ENCODE measurements at places on chromosomes 6 and 20.

DNA sequence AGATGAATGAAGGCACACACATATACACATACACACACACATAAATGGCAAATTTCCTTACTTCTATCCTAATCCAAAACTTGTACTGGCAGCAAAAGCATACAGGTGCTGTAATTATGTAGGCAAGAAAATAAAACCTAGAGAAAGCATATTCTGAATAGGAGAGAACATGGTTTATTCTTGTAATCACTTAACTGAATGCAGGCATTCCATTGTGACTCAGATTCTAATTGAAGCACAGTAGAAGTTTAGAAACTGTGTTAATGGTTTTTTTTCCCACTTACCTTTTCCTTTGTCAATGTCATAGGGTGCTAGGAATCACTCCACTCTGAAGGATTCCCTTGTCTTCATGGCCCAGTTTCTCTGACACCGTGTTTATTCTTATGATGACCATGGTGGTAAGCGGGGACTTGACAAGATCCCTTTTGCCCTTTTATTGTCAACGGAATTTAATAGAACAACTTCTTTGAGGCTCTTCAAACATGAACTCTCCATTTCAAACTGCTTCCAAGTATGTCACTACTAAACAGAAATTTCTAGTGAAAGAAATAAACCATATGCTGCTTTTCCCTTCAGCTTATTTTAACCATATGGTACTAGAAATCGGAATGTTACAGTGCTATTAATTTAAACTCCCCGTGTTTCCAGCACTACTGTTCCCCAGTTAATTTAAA is 164.2 kb downstream of the OGFRL1 start:
- DNase-seq = no peak

GRCh38 chr6:5333658-5334057 is 72.3 kb downstream of the FARS2 start:
- DNase-seq = no peak

- no peak for DNase-seq
Observed at GRCh38 chr6:13180538-13180937, 147.8 kb downstream of the TBC1D7 start.

GRCh38 chr6:159577564-159577963 is 115.5 kb downstream of the SOD2 start:
- no peak for DNase-seq

DNA sequence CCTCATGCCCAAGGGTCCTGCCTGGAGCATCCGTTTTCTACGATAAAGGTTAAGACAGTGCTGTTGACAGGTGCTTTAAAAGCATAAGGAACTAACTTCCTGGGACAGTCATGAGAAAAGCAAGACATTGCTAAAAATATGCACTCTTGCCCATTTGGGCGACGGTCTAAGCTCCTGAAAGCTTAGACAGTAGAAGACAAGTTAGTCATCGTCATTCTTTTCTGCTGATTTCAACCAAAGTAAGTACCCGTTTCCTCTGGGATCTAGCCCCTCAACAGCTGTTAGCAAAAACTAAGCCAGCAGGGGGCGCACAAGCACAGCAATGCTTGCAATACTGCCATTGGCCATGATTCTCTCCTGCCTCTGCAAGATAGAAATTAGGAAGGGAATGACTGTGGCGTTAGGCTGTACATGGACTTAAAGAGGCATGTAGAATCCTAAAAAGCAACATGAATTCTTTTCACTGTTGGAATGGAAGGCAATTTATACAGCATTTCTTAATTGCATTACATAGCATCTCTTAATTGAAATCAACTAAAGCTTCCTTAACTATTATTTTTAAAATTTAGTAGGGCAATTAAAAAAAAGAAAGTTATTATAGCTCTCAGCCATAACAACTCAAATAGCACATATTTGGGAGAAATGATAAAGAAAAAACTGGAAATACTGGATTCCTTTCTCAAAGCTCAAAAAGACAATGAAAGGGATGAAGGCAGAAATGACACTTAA is 147.8 kb upstream of the RALGAPA2 start:
- DNase-seq = peak; percentile 87

- no peak for DNase-seq
Observed at GRCh38 chr20:37866051-37866450, 36.9 kb upstream of the VSTM2L start.

GRCh38 chr6:121885399-121886152 is 450.1 kb downstream of the GJA1 start:
- no peak for DNase-seq

DNA sequence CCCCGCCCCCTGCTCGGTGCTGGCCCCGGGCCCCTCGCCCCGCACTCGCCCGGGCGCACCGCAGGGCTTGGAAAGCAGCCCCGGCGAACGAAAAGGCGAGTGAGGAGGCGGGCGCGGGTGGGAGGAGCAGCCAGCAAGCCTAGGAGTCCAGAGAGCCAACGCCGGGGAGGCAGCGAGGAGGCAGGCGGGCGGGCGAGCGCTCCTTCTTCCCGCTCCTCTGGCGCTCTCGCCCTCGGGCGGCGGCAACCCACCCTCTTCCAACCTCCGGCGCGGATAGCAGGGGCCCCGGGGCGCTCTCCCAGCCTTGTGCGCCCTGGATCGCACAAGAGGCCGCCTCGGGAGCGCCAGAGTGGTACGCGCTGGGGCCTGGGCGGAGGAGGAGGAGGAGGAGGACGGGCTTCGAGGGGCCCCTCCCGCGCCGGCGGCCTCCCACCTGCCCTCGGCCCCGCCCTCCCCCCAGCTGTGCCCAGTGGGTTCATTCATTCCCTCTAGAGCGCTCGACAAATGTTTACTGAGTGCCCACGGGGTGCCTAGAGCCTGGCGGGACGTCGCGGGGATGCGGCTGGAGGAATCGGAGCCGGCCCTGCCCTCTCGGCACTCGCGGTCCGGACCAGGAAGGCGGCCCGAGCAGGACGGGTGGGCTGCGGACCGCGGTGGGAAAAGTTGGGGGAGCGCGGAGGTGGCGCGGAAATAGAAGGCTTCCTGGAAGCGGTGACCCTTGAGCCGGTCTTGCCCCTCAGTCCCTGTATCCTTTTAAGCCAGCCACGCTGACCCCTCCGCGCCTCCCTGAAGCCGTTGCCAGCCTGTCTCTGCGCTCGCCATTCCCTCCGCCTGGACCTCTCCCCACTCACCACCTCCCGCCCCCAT is at the start of gene BMP7:
BMP7 (minus strand) TSS at position 351 of the 867 bp plus-strand sequence. CDS start 519 bp downstream, outside the sequence.
- peak; percentile 55 for DNase-seq
